Neural crest cell (in vitro differentiated cells): ENCODE measurements at places on chromosomes 7 and 10.

- no peak for DNase-seq
Observed at GRCh38 chr7:40700653-40701421, 566.0 kb downstream of the SUGCT start.

GRCh38 chr7:19560111-19560883 lies 148.5 kb downstream of the POLR1F start:
- DNase-seq, result no peak

DNA sequence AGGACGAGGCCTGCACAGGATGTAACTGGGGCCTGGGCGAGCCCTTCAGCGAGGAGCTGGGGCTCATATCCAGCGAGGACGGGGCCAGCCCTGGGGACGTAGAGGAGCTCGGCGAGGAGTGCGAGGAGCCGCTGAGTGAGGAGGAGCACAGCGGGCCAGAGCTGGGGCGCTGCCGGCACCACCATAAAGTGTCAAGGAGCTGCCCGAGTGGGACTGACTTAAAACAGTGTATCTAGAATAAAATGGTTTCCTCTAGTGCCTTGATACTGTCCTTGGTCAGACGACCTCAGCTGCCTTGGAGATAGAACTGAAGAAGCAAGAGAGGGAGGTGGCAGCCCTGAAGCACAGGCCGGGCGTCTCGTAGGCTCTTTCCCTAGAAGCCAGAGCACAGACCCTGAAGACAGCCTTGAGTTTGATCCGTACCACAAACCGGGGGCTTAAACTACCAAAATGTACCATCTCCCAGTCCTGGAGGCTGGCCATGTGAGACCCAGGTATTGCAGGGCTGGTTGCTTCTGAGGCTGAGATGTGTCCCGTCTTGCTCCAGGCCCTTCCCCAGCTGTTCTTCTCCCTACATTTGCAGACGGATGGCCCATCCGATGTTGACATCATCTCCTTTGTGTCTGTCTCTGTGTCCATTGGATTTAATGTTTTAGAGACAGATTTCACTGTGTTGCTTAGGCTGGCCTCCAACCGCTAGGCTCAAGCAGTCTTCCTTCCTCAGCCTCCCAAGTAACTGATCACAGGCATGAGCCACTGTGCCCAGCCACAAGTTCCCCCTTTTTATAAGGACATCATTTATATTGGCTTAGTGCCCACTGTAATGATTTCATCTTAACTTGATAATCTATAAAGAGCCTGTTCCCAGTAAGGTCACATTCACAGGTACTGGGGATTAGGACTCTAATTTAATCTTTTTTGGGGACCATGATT lies 35.8 kb downstream of the DNAJB6 start:
- no peak for DNase-seq

DNA sequence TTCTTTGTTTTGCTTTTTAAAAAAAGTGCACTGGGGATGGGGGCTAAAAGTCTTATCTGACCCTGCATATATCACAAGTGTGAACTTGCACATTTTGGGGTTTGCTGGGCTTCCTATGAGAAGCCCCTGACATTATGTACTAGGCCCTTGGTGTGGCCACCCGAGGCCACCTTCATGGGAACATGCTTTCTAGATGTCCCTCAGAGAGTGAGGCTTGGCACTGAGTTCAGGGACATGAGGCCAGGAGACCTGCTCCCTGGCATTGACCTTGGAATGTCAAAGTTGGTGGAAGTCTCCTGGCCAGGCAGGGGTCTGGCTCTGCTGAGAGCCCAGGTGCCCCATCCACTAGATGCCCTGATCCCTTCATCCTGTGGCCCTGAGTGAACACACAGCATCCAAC lies 536.2 kb downstream of the TCERG1L start:
- no peak for DNase-seq

- DNase-seq, result no peak
Observed at GRCh38 chr7:136883046-136883445, 14.6 kb downstream of the CHRM2 start.

GRCh38 chr10:11186374-11186773 lies 168.7 kb downstream of the CELF2 start:
- DNase-seq, result no peak

DNA sequence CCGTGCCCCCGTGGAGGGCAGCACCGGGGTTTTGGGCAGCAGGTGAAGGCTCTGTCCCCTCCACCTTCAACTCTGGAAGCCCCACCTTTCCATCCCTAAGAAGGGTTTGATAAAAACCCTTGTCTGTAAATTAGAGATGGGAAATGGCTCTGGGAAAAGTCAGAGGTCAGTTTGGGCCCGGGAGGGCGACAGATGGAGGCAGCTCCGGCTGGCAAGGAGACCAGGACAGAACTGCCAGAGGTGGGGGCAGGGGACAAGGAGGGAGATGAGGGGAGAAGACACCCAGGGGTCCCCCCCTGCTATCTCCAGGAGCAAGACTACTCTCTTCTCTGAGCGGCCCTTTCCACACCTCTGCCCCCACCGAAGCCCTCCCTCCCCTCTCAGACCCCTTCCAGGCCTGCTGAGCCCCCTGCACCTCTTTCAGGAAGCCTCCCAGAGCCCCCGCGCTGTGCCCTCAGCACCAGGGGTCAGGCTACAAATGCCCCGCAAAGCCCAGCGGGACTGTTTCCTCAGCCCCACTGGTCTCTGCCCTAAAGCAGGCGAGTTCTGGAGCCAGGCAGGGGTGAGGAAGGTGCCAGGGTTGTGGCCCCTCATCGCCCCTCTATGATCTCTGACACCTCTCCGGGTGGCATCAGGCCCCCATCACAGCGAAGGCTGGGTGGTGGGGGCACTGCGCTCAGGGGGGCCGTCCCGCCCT lies 980 bp upstream of the SH2B2 start:
- DNase-seq, result no peak

- DNase-seq, result no peak
Observed at GRCh38 chr7:87091487-87092066, 32.1 kb upstream of the ELAPOR2 start.

GRCh38 chr10:4541292-4541691 lies 284.7 kb upstream of the AKR1E2 start:
- no peak for DNase-seq
